Small intestine (tissue), 16 donors: ENCODE measurements at places on chromosomes 2 and 18. TPM values are rescaled to one million over a fixed set of nuclear protein-coding genes. Genes with fewer than 3 reads are reported as not detected.

DNA sequence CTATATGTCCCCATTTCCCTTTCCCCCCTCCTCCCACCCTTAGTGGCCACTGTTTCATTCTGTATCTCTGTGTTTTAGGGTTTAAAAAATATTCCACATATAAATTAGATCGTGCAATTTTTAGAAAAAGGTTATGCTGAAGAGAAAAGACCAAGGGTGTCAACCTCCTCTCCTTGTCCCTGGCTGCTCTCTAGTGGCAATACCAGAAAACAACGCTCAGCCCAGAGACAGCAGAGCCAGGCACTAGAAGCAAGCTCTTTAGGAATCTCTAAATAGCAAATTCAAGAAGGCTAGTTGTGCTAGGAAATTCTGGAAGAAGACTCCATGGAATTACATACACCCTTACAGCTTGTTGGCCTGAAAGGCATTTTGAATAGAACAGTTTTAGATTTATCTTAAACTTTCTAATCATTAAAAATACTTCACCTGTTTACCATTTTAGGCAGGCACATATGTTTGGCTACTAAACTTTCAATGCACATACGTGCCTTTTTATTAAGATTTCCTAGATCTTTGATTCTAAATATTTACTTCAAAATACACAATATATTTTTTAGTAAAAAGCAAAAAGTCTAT lies 35.1 kb upstream of the RASGRP3 start:
- peak; percentile 19 for DNase-seq

DNA sequence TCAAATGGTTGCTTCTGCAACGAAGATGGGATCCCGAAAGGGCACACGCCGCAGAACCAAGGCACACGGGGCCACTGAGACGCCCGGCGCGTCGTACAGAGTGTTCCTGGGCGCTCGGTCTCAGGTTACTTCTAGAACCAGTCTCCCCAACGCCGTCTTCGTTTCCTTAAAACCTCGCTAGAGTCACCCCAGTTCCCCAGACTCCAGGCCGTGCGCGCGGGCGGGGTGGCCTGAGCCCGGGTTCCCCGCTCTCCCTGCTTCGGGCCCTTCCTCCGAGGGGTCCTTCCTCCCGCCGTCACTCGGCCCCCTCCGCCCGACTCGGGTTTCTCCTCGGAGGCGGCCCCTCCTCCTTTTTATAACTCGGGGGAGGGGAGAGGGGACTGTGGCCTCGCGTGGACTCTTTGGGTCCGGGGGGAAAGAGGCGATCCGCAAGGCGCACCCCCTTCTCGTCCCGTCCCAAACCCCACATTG lies 774 bp upstream of the FZD7 start:
- peak; percentile 63 for DNase-seq

DNA sequence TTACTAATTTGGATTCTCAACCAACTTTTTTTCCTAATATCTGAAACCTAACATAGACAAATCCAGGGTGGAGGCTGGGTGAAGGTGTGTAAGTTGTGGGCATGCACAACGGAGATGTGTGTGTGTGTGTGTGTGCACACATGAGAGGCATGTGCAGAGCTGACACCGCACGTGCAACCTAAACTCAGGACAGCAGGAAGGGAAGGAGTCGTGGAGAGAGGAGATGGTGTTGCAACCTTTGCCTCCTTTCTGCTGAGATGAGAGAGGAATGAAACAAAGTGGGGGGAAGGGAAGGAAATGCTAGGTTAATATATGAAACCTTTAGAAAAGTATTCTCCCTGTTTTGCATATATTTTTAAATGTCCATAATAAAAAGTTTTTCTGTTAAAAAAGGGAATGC lies 64.7 kb downstream of the KCTD1 start:
- DNase-seq: peak; percentile 72

DNA sequence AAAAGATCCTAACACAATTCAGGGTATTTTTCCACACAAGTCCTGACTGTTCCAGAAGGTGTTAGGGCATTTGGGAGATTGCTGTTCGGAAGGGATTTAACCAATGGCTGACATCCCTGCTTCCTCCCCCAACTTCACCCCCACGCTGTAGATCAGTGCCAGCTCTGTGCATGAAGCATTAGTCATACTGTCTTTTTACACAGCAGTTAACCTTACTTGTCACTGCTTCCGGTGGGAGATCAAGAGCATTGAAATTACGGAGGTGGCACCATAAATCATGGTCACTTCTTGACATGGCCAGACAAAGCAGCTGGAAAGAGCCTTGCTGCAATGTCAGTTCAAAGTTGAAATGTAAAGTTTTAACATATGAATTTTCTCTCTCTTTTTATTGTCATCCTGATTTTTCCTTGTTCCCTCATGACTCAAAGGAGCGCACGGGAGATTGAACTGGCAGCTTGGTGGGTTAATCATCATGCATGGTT lies 70.2 kb downstream of the HRH4 start:
- peak; percentile 23 for DNase-seq

DNA sequence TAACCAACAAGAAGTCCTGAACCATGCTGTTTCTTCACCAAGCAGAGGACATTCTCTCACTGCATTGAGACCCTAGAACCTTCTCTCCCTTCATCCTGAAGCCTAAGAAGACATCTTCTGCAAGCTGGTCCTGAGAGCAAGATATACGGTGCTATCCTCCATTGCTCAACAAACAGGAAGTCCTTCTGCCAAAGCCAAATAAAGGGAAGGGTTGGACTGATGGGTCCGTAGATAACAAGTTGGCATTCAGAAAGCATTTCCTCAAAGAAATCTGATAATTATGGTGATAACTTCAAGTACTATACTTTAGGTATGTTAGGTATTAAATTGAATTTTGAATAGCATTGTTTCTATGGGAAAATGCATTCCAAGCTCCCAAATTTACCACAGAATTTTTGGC lies 23.3 kb downstream of the GRB14 start:
- no peak for DNase-seq

GRCh38 chr18:79924814-79925731 lies 26.4 kb downstream of the SLC66A2 start:
- DNase-seq: no peak

GRCh38 chr2:23238011-23238657 lies 146.8 kb upstream of the KLHL29 start:
- no peak for DNase-seq

DNA sequence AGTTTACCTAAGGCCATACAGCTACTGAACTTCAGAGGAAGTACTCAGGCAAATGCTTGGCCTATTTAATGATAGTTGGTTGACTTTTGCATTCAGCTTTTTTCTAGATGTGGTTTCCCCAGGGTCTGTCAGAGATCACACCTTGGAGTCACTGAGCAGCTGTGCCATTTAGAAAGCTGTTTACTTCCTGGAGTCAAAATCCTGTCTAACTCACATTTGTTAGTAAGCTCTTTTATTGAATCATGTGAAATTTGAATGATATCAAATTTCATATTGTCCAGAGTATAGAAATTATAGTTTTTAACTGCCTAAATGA lies 7.6 kb upstream of the TRIB2 start:
- no peak for DNase-seq

DNA sequence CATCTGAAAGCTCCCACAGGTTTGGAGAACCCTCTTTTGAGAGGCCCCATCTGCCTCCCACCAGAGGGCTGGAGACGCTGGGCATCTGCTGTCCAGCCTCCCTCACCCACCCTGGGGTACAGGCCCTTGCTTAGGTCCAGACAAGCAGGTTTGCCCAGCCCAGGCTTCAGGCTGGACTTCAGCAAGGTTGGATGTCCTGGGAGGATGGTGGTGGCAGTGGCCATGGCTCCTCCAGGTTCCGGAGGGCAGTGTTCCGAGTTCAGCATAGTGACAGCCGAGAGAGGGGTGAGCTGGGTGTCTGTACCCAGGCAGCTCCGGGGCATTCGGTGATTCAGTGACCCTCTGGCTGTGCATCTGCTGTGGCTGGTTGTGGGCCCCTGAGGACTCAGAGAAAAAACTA lies 58.2 kb upstream of the HDAC4 start:
- DNase-seq: no peak

DNA sequence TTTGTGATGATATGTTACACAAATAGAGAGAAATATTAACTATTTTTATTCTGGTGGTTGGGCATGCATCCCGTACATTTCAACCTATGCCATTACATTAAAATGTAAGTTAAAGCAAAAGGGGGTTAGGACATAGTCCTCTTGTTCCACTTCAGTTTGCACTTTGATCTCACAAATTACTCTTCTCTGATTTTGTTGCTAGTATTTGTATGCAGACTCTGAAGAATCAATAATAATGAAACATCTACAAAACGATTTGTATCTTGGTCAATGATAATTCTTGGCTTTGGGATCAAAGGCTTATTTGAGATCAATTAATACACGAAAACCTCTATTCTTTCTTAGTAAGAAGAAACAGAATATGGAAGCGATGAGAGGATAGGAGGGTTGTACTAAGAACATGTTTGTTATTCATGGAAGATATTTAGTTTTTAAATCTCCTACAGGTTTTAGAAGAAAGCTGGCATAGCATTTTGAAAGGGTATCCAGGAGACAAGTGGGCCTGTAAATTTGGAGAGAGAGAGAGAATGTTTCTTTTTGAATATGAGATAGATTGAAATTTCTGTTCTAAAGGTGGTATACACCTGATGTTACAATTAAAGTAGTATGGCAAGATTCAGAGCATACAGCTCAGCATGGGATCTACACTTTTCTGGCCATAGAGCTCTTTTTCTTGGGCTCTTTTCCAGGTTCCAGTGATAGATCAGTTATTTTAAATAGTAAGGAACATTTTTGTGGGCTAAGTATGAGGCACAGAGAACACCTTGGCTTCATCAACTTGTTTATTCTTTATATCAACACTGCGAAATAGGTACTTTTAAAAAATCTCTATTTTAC lies 347.9 kb downstream of the PTPRM start:
- no peak for DNase-seq

LRRTM4 gene
- not detected for polyA plus RNA-seq

UGT1A5 gene
- polyA plus RNA-seq: not detected

GRCh38 chr2:175930504-175930903 lies 71.6 kb downstream of the LNPK start:
- peak; percentile 24 for DNase-seq
